Stimulated activated CD8-positive, alpha-beta memory T cell treated with anti-CD3 and anti-CD28 coated beads, Interleukin-4, amount 100 ng/mL, for 24 hours (primary cell): ENCODE measurements at places on chromosomes 3 and 15.

DNA sequence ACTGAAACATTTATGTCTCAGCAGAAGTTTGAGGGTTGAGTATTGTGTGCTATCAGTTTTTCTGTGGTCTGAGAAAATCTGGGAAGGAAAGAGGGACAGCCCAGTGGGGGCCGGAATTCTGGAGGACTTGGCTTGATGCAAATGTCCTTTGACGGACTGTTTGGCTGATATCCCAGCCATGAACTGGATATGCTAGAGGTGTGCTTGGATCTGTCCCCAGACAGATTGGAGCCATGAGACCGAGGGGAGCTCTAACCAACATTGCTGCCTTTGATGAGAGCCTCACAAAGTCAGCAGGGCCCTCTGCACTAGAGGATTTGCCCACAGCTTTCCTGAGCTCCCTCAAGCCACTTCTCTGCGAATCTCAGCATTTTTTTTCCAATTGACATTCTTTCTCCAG lies 405.6 kb downstream of the NTRK3 start:
- DNase-seq = no peak

DNA sequence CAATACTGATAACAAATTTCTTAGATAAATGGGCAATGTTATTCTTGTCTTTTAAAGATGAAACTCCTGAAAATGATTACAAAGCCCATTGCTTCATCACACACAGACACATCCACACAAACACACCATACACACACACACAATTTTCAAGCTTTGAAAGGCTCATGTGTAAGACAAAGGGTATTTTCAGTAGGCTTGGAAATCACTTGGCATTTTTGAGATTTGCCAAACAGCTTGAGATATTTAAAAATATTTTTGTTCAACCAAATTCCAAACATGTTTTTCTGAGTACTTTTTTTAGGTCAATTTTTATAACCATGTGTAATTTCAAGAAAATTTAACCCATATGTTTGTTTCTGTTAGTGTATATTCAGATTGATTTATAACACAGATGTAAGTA lies 283.7 kb downstream of the ROBO2 start:
- no peak for DNase-seq

DNA sequence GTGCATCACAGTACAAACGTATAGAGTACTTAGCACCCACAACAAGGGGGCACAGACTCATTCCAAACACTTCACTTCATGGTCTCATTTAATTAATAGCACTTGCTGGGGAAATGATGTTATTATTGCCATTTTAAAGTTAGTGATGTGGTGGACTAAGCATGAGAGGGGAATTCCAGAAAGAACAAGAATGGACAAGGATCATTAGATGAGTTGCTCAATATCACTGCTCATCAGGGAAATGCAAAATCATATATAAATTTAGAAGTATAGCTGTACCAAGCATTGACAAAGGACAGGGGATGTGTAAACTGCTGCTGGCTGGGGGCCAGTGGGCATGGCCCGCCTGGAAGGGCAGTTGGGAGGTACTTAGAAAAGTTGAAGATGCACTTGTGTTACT lies 14.6 kb downstream of the PRR20G start:
- DNase-seq = no peak

GRCh38 chr15:64596701-64597476 lies 136.5 kb downstream of the ZNF609 start:
- DNase-seq = no peak

DNA sequence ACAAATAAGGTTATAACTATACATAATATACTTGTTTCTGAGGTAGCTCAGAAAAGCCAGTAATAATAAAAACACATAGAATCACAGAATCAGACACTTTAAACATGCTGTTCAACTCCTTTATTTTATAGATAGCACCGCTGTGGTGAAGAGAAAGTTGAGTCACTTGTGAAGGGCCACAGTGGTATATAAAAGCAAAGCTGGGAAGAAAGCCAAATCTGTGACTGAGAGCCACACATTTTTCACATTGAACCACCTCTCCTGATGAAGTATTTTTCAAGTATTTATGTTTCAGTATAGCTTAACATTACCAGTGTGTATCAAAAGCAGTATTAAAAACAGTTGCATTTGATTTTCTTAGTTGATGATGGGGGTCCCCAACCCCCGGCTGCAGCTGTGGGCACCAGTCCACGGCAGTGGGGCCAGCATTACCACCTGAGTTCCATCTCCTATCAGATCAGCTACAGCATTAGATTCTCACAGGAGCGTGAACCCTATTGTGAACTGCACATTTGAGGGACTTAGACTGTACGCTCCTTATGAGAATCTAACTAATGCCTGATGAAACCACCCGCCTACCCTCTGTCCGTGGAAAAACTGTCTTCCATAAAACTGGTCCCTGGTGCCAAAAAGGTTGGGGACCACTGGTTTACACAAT lies 46.2 kb downstream of the TBL1XR1 start:
- DNase-seq = no peak

DNA sequence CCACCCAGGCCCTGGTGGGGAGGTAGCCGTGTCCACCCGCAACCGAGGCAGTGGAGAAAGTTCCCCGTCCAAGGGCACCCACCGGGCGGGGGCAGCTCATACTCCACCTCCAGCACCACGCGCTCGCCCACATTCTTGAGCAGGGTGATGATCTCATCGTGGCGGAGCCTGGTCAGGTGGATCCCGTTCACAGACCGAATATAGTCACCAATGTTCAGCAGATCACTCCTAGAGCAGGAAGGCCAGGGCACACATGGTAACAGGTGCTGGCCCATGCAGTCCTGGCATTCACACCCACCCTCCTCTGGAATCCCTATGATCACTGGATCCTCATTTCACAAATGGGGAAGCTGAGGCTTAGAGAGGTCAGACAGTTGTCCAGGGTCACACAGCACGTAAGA lies 15.8 kb downstream of the GRIP2 start:
- no peak for DNase-seq

GRCh38 chr3:72798552-72799195 lies 49.6 kb downstream of the SHQ1 start:
- DNase-seq = no peak

GRCh38 chr15:52093539-52094510 lies 18.8 kb downstream of the BCL2L10 start:
- DNase-seq = no peak
